ENCODE measurements at places on chromosomes 1 and 21. TPM values are rescaled to one million over a fixed set of nuclear protein-coding genes. Genes with fewer than 3 reads are reported as not detected.

Gene NFASC
- 0.96 TPM for total RNA-seq

Gene AIDA
- total RNA-seq = 32.2 TPM

Gene AQP10
- under 0.01 TPM for total RNA-seq

Gene FLG2
- not detected for total RNA-seq

Gene RGSL1
- total RNA-seq = not detected

Gene LCE1A
- not detected for total RNA-seq

Gene PPFIA4
- 14.0 TPM for total RNA-seq

Gene LCE2B
- total RNA-seq = not detected

Gene RPAP2
- 9.4 TPM for total RNA-seq

Gene SPRR5
- total RNA-seq = not detected

Gene DCST1
- not detected for total RNA-seq

Gene IBA57
- 3.9 TPM for total RNA-seq

Gene KPRP
- total RNA-seq = not detected

Gene FCGR3B
- total RNA-seq = 0.64 TPM

Gene IL19
- total RNA-seq = not detected

Gene INSRR
- not detected for total RNA-seq

Gene ITGB2
- total RNA-seq = 3.6 TPM

Gene PLPPR4
- total RNA-seq = not detected

Gene CELA2B
- not detected for total RNA-seq

Gene RYR2
- not detected for total RNA-seq

Gene POMGNT1
- total RNA-seq = 48.4 TPM

Gene ZNF124
- total RNA-seq = 33.5 TPM

Gene CLCA4
- total RNA-seq = 0.96 TPM

Gene IVL
- 0.43 TPM for total RNA-seq

Gene CTSS
- 1.7 TPM for total RNA-seq

Measured in tracheal epithelial cell (primary cell).